ENCODE measurements at places on chromosomes 7 and 10. TPM values are rescaled to one million over a fixed set of nuclear protein-coding genes. Genes with fewer than 3 reads are reported as not detected.
A peak's percentile ranks its signal among the peaks of the same experiment; 100 is the strongest.

Gene LBX1
- not detected for total RNA-seq

Gene LRIT1
- total RNA-seq: not detected

DNA sequence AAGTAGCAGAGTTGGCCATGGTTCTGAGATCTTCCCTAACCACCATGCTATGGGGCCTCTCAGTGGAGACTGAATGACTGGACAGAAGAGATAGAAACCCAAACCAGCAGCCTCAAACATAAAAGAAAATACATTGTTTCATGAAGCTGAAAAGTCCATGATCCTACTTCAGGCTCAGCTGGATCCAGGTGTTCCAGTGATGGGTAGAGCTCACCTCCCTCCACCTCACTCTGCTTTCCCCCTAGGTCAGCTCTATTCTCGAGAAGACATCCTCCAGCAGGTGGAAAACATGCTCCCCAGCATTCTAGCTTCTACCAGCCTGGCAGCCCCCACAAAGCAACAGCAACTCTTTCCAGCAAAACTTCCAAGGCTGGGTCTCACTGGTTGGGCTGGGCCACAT is 132.1 kb downstream of the OAT start:
- no peak for DNase-seq
- no peaks in the 10 kb centered on the region for H3K27me3 ChIP-seq
- no peak overlapping the region for H3K4me3 ChIP-seq
- no peaks in the 10 kb centered on the region for H3K4me1 ChIP-seq

Gene SPDYE2B
- total RNA-seq: not detected

- H3K36me3 ChIP-seq: no peaks in the 10 kb centered on the region
- no peak overlapping the region for H3K4me3 ChIP-seq
- no peak for DNase-seq
- H3K27ac ChIP-seq: no peak overlapping the region
These were observed 73.0 kb upstream of the PFKP start for GRCh38 chr10:2994221-2994961.

DNA sequence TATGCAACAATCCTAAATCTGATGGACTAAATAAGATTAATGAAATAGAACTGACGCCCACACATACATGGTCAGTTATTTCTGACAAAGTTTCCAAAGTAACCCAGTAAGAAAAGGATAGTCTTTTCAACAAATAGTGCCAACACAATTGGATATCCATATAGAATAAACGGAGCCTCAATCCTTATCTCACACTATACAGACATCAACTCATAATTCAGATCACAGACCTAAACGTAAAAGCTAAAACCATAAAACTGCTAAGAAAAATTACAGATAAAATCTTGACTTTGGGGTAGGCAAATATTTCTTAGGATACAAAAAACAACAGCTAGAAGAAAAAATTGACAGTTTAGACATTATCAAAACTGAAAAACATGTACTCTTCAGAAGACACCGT is 8.5 kb downstream of the CACUL1 start:
- DNase-seq: no peak
- peak overlapping the region; percentile 0 for H3K27ac ChIP-seq
- H3K4me3 ChIP-seq: no peak overlapping the region

Gene CCDC146
- 6.9 TPM for total RNA-seq

Gene SLC16A9
- total RNA-seq: 170 TPM

Gene CARD11
- 19.3 TPM for total RNA-seq

DNA sequence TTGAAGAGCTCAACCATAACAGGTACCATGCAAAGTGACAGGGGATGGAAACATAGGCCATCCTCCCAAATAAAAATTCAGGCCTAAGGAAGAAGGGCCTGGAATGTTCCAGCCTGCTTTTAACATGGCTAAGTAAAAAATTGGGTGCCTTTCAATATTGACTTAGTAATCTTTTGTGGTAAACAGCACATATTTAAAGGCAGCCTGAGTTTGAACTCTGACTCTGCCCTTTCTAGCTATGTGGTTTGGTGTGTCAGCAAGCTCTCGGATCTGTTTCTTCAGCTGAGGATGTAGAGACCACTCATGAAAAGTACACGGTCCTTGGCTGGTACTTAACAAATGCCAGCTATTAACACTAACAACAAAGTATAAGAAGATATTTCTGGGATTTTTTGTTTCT is 191.8 kb upstream of the CDCA7L start:
- H3K4me3 ChIP-seq: no peak overlapping the region
- no peaks in the 10 kb centered on the region for H3K4me1 ChIP-seq
- no peaks in the 10 kb centered on the region for H3K36me3 ChIP-seq
- H3K27me3 ChIP-seq: no peaks in the 10 kb centered on the region
- DNase-seq: no peak

DNA sequence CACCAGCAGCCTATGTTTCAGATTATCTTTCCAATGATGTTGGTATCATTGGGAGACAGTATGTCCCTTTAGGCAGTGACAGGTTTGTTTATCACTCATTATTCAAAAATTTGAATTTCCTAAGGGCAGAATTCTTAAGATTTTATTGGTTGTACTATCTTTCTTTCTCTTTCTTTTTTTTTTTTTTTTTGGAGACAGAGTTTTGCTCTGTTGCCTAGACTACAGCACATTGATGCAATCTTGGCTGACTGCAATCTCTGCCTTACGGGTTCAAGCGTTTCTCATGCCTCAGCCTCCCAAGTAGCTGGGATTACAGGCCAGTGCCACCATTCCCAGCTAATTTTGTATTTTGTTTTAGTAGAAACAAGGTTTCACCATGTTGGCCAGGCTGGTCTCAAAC is 111.2 kb downstream of the PON1 start:
- H3K27ac ChIP-seq: no peak overlapping the region
- DNase-seq: no peak
- H3K4me3 ChIP-seq: no peak overlapping the region
- peaks cover 7% of the 10 kb centered on the region for H3K4me1 ChIP-seq
- H3K36me3 ChIP-seq: no peaks in the 10 kb centered on the region
